ENCODE measurements at places on chromosomes 1 and 21.

DNA sequence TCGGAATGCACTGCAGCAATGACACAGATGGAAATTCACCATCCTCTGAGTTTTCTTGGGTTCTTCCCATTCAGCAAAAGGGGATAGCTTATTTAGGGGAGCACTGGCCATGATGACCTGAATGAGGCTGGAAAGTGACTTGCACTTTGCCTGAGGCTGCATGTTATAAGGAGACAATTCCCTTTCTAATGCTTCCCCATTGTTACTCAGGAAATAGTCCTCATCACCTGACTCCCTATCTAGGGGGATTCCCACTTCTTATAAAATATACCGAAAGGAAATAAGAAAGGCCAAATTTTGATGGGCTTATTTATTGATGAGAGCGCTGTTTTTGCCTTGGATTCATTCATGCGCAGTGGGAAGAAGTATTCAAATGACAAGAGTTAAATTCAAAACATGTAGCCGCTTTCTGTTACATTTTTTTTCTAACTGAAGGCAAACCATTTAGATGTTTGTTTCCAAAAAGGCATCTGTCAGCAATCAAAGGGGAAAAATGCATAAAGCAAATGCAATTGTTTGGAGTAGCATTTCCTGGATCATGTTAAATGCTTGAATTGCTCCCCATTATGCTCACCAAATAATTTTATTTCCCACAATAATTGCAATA, 220.3 kb upstream of the NFIA start:
- DNase-seq: no peak

DNA sequence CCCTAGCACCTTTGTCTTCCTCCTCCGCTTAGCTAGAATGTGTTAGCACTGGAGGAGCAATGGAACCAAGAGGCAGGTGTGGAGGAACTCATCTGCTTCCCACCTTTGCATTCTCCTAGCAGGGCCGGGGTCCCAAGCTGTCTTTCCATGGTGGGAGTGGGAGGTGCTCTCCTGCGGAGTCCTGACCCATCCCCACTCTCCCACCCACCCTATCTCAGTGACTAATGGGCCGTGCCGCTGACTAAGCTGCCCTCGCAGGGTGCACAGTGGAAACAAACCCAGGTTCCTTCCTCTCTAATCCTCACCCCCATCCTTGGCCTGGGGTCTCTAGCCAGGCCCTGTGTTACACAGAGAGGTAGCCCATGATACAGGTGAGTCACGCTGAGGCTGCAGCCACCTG, 177.5 kb downstream of the HIVEP3 start:
- no peak for DNase-seq

GRCh38 chr1:24385160-24385940, 28.2 kb downstream of the STPG1 start:
- peak; percentile 18 for DNase-seq

GRCh38 chr1:80023358-80023757, 1016.8 kb upstream of the ADGRL4 start:
- DNase-seq: no peak

DNA sequence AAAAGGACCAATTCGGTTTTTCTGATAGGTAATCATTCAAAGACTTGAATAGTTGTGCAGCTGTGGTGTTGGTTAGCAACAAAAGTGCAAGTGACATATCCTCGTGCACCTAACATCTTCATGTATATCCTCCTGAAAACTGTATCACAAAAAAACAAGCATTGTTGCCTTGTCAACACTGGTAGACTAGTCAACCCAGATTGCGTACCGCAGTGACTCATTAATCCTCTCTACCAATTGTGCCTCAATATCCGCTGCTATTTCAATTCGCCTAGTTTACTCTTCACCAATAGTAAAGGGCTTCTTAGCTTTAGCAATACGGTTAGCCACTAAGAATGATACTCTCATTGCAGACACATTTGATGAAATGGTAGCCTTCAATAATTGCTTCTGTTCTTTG, 3.5 kb downstream of the HHAT start:
- peak; percentile 86 for DNase-seq

GRCh38 chr1:182620924-182621585, 16.9 kb upstream of the RGS16 start:
- no peak for DNase-seq

GRCh38 chr1:225409051-225409450, 18.8 kb downstream of the LBR start:
- no peak for DNase-seq

DNA sequence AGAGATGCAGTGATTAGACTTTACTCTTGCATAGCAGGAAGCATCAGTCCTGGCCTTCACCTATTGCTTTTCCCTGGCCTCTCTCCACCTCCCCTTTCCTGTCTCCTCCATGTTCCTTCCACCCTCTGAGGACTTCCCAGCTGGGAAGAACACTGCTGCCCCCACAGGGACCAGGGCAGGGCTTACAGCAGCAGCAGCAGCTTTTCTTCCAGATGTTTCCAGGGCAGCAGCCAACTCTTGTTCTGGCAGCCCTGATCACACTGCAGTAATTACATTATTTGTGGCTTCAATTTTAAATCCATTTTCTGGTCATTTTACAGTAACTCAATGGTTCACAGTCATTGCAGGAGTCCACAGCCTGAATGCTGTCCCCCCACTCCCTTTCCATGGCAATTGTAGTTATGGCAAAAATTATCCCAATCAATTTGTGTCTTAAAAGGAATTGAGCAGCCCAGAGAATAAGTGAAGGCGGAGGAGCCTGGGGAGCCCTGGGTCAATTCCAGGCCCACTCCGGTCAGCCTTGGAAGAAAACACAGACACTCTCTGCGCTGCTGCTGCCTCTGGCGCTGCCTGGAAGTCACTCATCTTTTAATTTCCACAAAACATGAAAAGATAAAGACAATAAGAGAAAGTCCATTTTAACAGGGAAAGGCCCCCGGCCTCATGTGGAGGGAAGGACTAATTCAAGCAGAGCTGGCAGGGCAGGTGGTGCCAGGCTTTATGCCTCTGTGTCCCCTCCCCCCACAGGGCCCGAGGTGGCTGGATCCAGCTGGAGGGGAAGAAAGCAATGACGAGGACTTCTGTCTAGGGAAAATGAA, 148.6 kb downstream of the GRIK3 start:
- DNase-seq: no peak

DNA sequence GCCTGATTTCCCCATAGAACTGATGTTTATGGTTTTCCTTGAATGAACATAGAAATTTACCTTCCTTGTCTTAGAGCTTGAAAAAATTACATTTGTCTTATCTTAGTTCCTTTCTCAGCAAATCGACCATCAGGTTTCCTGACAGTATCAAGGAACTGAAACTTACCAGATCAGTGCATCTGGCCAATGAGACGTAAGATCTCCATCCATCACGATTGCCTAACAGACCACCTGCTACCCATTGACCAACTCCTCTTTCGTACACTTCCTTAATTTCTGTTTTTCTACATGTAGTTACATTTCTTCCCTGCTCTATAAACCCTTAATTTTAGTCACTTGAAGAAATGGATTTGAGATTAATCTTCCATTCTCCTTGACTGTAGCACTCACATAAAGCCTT, 57.4 kb upstream of the TMPRSS15 start:
- DNase-seq: no peak

GRCh38 chr1:86487131-86487810, 18.5 kb downstream of the CLCA1 start:
- DNase-seq: no peak

DNA sequence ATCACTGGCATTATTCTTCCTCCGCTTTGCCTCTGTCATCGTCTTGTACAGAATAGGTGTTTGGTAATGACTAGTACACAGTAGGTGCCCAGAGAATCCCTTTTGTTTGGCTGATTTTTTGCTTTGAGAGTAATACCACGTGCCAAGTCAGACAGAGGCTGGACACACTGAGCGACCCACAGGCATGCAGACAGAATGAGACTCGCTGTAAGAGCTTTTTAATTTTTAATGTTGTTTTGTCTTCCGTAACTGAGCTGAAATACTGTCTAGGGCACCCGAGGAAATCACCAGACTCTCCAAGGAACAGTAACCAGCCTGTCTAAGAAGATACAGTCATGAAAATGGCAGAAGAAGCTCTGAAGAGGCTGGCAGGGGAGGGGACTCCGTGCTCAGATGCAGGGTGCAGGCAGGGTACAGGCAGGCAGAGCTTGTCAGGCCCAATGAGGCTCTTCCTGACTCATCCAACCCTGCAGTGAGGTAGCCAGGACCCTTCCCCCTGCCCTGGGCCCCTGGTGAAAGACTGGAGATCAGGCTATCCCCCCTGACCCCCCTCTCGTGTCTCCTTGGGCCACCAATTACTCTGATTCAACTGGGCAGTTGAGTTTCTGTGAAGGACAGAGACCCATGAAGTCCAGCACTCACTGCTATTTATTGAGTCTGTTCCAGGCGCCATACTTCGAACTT, 60.1 kb upstream of the ECE1 start:
- no peak for DNase-seq

- no peak for DNase-seq
Measured at GRCh38 chr1:154720328-154721297, 112.6 kb upstream of the ADAR start.

- DNase-seq: no peak
Measured at GRCh38 chr1:50651476-50652263, 228.4 kb upstream of the DMRTA2 start.

GRCh38 chr1:99644279-99645004, 1.5 kb upstream of the PALMD start:
- no peak for DNase-seq

- peak; percentile 7 for DNase-seq
Measured at GRCh38 chr1:241985787-241986186, 13.1 kb downstream of the MAP1LC3C start.

DNA sequence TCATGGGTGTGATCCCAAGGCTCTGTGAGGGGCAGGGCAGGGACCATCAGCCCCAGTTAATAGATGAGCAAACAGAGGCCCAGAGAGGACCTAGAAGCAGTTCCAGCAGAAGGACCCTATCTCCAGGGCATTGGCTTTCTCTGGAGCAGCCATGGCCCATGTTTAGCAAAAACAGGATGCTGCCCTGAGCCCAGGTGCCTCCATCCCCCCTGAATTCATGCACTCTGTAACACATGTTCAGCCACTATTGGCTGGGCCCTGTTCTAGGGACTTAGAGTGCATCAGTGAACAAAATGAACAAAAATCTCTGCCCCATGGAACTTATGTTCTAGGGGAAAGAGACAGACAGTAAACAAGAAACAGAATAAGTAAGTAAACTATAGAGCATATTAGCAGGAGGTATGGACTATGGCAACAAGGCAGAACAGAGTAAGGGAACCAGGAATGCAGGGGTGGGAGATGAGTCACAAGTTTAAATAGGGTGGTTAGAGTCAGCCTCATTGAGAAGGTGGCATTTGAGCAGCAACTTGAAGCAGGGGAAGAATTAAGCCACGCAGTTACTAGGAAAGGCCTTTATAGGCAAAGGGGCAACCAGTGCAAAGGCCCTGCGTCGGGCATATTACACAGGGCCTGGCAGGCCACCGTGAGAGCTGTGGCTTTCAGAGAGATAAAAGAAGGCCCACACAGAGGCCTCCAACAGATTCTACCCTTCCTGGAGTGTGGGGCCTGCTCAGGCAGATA, 185.9 kb upstream of the EDN2 start:
- DNase-seq: no peak

GRCh38 chr1:50108497-50109059, at the start of gene ELAVL4:
Gene ELAVL4, plus strand, starts transcription at chr1:50108920. Its CDS starts 270 bp downstream, at chr1:50109190.
- DNase-seq: no peak

GRCh38 chr1:27883536-27883935, 11.2 kb downstream of the THEMIS2 start:
- no peak for DNase-seq

- no peak for DNase-seq
Measured at GRCh38 chr1:205588636-205589035, 43.2 kb downstream of the ELK4 start.

GRCh38 chr1:84781946-84782771, 91.9 kb upstream of the SSX2IP start:
- peak; percentile 74 for DNase-seq

- DNase-seq: no peak
Measured at GRCh38 chr1:186658999-186659398, 21.2 kb downstream of the PTGS2 start.

GRCh38 chr1:61120998-61121397, 38.6 kb downstream of the NFIA start:
- no peak for DNase-seq

DNA sequence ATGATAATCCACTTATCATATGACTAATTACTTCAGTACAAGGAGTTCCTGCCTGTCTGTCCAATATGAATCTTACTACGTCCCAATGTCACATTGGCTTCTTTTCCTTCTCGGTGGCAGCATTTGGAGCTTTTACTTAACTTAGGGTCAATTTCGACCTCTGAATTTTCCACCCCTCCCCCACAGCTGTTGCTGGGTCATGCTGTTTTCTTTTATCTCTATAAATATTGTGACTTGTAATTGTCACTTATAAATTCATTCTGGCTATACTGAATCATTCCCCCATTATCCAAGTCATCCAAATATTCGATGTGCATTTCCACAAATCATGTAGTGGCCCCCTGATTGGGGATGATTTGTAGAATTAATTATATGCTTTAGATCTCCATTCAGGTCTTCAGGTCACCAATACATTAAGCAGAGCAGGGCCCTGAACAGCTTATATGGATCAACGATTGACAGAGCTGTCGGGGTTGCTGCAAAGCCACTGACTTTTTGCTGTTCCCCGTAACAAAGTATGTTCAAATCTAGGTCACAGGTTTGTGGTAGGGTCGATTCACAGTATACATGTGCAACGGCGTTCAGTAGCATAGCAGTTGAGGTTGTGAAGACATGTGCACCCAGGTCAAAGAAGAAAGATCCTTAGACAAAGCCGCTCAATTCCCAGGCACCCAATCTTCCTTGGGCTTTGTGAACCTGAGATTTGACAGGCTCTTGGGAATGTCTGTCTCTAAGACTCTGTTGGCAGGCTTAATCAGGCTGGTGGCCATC, 18.3 kb upstream of the RNU1-4 start:
- DNase-seq: no peak

GRCh38 chr1:25641931-25642573, 25.5 kb downstream of the MAN1C1 start:
- peak; percentile 31 for DNase-seq

GRCh38 chr1:85857991-85858390, 149.8 kb upstream of the ZNHIT6 start:
- DNase-seq: no peak

DNA sequence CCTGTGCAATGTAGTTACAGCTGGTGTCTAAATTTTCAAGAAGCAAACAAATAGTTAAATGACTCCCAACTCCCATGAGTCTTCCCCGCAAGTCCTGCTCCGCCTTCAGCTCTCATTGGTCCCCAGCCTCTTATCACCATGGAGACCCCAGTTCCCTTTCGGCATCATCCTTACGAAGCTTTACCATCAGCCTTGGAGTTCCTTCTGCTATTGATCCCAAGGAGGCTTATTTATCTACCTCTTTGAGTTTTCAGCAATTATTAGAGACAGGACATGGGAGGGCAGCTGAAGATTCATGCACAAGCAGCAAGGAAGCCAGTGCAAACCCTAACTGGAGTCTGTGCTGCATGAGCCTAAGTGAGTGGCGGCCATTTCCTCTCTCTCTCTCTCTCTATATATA, 12.3 kb downstream of the KCNA2 start:
- no peak for DNase-seq

- peak; percentile 15 for DNase-seq
Measured at GRCh38 chr1:197808880-197809279, 33.6 kb upstream of the DENND1B start.

- DNase-seq: no peak
Measured at GRCh38 chr21:41824466-41825207, 54.5 kb downstream of the PRDM15 start.

Data from CD4-positive, alpha-beta T cell treated with Interleukin-4 for 4 hours (primary cell).